ENCODE measurements at places on chromosomes 16 and 17.

GRCh38 chr16:85349365-85350145 is 237.3 kb upstream of the CIBAR2 start:
- DNase-seq: no peak

DNA sequence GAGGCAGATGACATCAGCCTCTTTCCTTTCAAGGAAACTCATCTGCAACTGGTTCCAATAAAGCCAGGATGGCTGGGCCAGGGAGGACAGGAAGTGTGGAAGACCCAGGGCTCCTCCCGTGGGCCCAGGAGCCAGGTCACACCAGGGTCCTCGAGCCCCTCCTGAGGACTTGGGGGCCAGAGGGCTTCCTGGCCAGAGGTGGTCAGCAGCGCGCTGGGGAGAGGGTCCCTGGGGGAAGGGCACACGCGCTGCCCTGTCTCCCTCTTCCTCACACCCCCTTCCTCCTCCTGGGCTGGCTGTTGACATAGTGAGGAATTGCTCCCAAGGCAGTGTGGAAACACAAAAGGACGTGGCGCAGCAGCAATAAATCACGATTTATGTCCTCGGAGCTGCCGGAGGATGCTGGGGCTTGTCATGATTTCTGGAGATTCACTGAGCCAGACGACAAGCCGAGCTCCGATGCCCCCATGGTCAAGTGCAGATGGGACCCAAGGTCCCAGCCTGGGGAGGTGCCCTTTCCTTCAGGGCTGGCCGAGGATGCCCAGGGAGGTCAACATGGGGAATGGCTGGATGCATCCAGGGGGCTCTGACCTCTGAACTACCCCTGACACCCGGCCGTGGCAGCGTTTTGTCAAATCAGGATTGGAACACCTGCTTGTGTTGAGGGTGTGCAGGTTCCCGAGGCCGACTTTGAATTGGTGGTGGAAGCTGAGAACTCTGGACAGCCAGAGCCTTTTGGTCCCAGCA is 152.6 kb downstream of the IRF8 start:
- DNase-seq: no peak

DNA sequence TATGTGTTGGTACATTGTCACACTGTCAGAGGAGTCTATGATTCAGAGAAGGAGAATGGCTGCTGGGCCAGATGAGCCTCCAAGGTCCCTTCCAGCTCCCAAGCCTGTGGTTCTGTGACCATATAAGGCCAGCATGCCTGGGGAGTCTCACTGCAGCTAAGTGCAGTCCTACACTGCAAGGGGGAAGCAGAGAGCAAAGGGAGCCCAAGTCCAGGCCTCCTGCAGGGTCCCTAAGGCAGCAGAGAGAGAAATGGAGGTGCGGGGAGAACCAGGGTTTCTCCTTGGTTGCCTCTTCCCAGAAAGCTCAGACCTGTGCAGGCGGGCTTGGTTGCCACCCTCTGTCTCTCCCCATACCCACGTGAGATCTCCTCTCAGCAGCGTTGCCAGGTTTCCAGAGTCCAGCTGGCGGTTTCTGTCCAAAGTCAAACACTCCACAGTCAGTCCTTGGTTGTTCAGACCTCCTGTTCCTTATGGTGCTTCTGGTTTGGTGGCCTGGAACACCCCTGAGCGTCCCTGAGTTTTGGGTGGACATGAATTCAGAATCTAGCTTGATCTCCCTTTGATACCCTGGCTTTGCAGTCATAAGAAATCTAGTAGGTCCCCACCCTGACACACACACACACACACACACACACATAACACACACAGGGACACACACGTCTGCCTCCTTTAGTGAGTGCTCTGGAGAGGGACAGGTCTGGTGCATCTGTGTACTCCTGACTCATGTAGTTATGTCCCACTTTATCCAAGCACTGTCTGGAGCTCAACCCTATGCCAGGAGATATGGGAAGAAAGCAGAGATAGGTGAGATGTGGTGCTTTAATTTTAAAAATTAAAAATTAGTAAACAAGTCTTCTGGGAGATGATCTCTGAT is 78.8 kb downstream of the GNAO1 start:
- DNase-seq: no peak

DNA sequence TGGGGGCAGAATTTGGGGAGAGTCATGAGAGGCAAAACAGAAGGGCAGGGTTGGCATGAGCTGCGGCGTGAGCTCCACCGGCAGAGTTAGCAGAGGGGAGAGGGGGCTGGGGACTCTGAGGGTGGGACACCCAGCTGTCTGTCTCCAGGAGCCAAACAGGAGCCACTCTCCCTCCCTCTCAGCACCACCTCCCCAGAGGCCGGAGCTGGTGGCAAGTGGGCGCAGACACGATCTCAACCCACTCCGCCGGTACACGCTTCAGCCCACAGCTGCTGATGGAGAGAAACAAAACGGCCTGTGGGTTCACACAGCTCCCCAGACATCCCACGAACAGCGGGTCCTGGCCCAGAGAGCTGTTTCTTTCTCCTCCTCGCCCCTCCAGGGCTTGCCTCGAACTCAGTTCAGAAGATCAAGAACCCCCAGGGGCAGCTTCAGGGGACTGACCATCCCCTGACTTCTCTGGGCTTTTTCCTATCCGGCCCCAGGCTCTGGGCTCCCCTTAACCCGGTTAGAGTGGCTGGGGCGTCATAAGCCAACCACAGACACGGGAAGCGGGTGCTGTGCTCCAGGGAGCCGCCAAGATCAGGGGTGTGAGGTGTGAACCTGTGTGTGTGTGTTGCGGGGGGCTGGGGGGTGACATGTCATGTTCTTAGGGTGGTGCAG is 7.6 kb downstream of the RHBDF2 start:
- no peak for DNase-seq

GRCh38 chr16:9135797-9136196 is 44.4 kb downstream of the HAPSTR1 start:
- DNase-seq: no peak

- no peak for DNase-seq
These were observed 242.0 kb downstream of the FTO start for GRCh38 chr16:53945996-53946395.
